ENCODE measurements at places on chromosomes 5 and 9.

- no peak for DNase-seq
Observed at GRCh38 chr5:151026679-151027078, 6.3 kb downstream of the GPX3 start.

DNA sequence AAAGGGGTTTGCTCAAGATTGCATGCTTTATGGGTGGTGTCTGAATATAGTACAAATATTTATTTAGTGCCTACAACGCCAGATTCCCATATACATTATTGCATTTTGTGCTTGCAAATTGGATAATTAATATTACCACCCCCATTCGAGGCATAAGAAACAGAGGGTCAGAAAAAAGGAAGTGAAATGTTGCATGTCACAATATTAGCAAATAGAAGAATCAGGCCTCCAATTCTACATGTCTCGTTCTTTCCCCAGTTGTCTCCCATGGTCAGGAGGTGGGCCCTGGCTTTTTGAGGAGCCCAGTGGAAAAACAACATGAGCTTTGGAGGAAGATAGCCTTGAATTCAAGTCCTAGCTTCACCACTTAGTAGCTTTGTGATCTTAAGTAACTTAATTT lies 98.1 kb upstream of the CCDC112 start:
- DNase-seq = no peak

DNA sequence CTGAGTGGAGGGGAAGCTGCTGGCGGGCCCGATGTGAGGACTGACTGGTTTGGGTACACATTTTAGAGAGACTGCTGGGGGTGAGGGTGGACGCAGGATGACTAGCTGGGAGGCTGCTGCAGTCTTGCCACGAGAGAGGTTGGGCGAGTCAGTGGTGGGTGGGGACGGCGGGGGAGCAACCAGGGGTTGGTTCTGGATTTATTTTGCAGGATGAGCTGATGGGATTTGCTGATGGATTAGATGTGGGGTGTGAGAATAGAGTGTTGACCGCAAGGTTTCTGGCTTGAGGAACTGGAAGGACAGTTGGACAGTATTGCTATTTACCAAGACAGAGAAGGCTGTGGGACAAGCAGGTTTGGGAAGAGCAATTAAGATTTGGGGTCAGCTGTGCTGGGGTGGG lies 5.8 kb upstream of the NDST1 start:
- DNase-seq = peak; percentile 59

DNA sequence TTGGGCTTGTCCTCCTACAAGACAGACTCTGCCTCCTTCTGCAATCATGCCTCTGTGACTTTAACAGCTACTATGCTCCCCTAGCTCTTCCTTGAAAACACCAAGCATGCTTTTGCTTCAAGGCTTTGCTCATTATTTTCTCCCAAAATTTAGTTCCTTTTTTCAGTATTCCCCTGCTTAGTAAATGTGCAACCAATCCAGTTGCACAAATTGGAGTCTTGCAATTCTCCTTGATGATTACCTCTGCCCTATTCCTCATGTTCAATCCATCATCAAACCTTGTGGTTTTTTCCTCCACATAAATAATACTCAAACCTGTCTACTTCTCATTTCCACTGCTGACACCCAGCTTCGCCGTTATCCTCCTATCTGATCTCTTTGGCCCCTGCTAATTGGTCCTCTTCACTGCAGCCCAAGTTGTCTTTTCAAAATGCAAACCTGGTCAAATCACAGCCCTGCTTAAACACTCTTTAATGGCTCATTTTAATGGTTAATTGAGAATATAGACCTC lies 296.3 kb downstream of the CWC27 start:
- DNase-seq = no peak

DNA sequence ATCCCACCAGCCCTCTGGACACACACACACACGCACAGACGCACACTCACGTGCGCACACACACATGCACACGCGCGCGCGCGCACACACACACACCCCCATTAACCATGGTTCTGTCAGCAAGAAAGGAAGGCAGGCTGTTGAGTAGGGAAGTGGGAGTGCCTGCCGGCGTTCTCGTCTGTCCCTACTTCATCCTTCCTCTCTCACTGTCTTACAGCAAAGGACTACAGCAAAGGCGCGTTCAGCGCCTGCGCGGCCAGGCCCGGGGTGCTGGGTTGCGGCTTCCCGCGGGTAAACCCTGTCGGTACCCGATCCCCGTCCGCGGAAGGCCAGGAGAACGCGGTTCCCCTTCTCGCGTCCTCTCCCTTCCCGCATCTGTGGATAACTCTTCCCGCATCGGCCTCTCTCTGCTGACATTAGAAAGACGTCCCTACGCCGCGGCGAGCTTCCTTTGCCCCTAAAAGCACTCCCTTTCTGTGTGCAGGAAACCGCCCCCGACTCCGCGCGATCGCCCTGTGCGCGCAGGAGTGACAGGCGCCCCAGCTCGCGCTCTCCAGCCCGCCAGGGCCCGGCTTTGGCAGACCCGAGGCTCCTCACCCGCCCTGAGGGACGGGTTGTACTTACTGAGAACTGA lies 219.2 kb downstream of the AGTPBP1 start:
- peak; percentile 56 for DNase-seq

GRCh38 chr9:88786291-88787079 lies 204.8 kb upstream of the S1PR3 start:
- DNase-seq = no peak
